Activated CD4-positive, CD25-positive, alpha-beta regulatory T cell (primary cell): ENCODE measurements at places on chromosomes 6 and 20.

GRCh38 chr6:139530561-139530960 lies 156.1 kb upstream of the CITED2 start:
- no peak for DNase-seq

DNA sequence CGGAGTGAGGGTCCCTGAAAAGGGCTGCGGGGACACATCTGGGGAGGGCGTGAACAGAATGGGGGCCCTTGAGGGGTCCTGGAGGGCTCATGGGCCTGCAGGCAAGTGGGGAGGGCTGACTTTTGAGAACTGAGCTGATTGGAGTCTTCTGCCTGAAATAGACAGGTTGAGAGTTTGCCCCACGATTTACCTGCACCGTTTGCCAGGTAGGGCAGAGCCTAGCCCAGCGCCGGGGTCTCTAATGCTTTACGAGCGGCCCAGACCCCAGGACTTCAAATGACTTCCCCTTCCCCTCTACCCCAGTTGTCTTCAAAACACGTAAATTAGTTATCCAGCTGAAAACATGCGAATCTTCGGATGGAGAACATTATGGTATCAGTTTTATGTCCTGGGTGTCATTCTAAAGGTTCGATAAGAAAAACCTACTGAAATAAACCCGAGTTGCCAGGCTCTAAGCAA lies 1.3 kb downstream of the PLCB1 start:
- no peak for DNase-seq

- no peak for DNase-seq
Observed at GRCh38 chr6:73680289-73680918, 15.6 kb upstream of the CD109 start.

DNA sequence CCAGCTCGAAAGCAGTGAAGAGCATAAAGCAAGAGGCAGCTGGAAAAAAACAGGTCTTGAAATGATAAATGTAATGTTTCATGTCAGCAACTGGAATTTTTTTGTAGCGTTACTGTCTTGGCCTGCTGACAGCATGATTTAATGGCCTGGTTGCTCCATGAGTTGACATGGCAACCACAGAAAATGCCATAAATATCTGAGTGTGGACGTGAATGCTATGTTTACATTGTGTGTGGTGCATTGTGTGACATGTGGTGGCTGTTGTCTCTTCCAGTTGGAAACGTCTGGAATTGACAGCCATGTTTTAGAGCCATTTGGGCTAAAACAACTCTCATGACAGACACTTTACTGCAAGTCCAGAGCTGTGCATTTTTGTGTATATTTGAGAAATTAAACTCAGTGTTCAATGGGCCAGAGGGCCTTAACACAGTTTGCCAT lies 170.0 kb downstream of the FOXA2 start:
- no peak for DNase-seq

GRCh38 chr6:83609248-83609647 lies 96.9 kb downstream of the PRSS35 start:
- no peak for DNase-seq

GRCh38 chr6:56808871-56809359 lies 146.0 kb upstream of the BEND6 start:
- DNase-seq = no peak

- DNase-seq = no peak
Observed at GRCh38 chr6:30361661-30362060, 16.7 kb downstream of the RPP21 start.

DNA sequence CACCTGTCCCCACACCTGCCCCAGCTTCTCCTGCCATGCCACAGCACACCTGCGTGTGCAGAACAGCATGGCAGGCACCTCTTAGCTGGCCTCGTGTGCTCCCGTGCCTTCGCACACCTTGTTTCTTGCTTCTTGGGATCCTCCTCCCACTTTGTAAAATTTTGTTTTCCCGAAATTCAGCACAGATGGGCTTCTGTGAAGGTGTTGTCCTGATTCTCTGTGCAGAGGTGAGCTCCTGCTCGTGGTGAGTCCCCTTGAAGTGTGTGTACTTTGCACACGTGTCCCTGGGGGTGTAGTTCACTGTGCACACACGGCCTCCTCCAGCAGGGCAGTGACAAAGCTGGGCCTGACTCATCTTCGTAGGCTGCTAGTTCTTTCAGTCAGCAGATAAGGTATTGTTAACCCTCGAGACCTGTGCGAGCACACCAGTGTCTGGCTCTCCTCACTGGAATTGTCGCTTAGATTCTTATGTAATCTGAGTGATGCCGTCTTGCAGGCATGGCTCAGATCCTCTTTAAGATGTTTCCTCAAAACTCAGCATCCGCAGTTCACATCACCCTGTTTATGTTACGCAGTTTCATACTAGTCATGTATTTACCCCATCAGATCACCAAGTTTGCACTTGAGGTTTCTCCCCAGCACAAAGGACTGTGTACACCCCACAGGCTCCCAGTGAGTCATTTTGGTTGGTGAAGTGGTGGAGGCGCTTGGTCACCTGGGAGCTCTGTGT lies 77.7 kb downstream of the CDYL start:
- no peak for DNase-seq
